Globus pallidus (tissue), 1 donor: ENCODE measurements at places on chromosomes 6 and 20.

GRCh38 chr20:19840111-19840710 is 82.2 kb downstream of the RIN2 start:
- no peak for DNase-seq

DNA sequence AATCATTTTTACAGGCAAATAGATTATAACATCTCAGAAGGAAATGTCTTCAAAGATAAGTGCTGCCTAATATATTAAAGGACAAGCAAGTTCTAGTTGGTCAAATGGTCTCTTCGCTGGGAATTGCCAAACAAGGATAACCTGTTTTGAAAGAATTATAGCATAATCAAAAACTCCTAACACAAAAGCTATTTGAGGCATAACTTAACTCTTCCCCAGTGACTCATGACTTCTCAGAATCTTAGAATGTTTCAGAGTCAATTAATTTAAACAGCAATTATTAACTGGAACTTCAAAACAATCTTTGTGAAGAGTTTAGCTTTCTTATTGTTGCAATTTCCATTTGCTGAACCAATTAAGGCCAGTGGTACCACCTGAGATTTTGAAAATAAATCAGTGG is 126.6 kb downstream of the MTFR2 start:
- no peak for DNase-seq

- no peak for DNase-seq
Measured at GRCh38 chr20:60352017-60352416, 393.8 kb downstream of the CDH26 start.

DNA sequence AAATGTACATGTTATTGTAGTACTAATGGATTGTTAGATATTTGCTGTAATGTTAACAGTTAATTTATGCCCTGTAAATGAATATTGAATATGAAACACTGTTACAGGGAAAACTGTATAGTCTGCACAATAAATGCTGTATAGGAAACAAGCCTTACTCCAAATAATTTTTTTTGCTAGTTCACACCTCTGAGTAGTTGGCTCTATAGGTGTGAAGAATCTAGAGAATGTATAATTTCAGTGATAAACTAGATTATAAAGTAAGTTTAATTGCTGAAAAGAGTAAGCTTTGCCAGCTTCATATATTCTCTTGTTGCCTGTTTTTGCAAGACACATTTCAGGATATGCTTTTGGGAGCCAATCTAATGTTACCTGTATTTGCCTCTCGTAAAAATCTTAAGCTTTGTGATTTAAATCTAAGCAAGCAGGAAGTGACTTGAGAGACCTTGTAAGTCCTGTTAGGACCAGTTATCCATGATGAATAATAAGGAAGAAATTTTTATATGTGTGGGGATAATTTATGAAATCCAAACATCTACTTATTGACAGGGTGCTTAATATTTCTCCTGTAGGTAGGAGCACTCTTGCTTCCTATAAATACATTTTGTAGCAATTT is 232.4 kb downstream of the ZFAND3 start:
- no peak for DNase-seq

DNA sequence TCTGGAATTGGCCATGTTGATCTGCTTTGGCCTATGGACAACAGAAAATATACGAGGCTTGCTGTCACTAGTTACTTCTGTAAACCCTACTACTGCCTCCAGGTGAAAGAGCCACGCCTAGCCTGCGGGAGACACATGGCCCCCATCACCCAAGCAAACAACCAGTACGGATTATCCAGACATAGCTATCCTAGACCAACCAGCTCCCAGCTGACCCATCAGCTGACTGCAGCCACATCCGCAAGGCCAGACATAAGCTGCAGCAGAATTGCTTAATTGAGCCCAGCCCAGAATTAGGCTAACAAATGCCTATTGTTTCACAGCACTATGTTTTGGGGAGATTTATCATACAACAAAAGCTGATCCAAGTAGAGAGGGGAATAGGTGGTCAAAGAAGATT is 13.5 kb downstream of the REV3L start:
- DNase-seq, result peak; percentile 79

DNA sequence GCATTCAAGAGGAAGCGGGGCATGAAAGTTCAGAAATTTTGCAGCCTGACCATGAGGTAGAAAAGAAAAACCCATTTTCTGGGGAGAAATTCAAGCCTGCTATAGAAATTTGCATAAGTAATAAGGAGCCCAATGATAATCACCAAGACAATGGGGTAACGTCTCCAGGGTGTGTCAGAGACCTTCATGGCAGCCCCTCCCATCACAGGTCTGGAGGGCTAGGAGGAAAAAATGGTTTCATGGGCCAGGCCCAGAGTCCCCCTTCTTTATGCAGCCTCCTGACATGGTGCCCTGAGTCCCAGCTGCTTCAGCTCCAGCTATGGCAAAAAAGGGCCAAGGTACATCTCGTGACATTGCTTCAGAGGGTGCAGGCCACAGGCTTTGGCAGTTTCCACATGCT is 618.5 kb downstream of the EYS start:
- DNase-seq, result no peak

- DNase-seq, result no peak
Measured at GRCh38 chr20:53884859-53885541, 185.4 kb downstream of the BCAS1 start.

- DNase-seq, result no peak
Measured at GRCh38 chr6:44050872-44051505, 76.3 kb downstream of the MRPL14 start.

GRCh38 chr6:63897459-63897858 is 261.9 kb downstream of the PHF3 start:
- no peak for DNase-seq

GRCh38 chr20:57973886-57974285 is 254.6 kb downstream of the ANKRD60 start:
- DNase-seq, result no peak

GRCh38 chr6:87407561-87407900 is 241 bp upstream of the CFAP206 start:
- DNase-seq, result no peak

DNA sequence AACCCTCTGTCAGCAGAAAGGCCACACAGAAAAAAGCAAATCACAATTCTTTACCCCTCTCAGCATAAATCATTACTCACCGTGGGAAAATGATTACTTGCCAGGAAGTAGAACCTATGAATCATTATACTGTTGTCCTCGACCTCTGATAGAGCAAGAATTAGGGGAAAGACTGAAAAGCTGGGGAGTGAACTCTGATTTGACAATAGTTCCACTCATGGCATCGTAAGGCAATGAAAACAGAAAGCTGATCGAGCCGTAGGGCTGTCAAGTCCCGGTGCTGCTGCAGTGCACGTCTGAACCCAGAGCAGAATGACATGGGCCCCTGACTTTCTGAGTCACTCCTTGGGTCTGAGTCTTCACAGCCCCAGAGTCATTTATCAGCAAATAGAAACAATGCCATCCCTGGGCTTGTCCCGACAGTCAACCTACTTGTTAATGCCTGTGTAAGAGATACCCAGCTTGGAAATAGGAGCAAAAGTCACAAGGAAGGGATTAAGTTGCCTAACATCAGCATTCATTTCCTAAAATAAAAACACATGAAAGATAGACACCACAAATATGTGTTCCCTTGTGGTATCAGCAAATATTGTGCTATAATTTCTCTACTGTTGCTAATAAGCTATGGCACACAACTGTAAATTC is 224.8 kb upstream of the MARCKS start:
- DNase-seq, result no peak

DNA sequence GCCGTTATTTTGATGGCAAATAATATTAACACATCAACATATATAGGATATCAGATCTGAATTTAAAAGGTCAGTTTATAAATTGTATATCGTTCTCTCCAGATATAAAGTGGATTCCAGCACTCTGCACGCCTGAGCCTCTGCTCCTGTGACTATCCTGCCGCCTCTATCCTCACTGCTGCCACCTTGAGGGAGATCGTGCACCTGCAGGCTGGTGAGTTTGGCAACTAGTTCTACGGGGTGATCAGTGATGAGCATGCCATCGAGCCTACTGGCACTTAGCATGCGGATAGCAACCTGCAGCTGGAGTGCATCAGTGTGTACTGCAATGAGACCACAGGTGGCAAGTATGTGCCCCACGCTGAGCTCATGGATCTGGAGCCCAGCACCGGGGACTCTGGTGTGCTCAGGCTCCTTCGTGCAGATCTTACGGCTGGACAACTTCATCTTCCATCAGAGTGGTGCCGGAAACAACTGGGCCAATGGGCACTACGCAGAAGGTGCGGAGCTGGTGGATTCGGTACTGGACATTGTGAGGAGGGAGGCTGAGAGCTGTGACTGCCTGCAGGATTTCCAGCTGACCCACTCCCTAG is 84.9 kb downstream of the FBXO5 start:
- peak; percentile 43 for DNase-seq

DNA sequence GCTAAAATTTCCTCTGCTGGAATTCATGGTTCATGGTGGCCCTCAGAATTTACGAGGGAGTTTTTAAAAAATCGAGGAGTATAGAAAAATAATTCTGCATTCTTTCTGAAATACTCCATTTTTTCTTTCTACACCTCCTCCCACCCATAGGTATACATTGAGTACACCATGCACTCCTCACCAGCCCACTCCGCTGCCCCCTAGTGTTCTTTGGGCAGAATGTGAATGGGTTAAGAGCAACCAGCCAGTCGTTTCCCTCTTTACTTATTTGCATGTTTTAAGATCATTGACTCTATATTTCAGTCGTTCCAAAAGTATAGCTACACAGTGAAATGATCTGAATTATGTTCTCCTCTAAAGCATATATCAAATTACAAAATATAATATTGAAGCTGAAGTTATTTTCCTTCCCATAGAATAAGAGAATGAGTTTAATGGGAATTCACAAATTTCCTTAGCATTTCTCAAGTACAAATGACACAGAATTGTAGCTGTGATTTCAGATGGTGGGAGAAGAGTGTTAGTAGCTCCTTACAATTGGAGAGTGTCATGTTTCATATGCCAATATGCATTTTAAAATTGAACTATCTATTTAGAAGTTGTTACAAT is 977.7 kb upstream of the SLC35B3 start:
- DNase-seq, result no peak

- no peak for DNase-seq
Measured at GRCh38 chr6:31689249-31690110, 8.6 kb upstream of the LY6G5C start.
